ENCODE measurements at places on chromosomes 2 and 18.

DNA sequence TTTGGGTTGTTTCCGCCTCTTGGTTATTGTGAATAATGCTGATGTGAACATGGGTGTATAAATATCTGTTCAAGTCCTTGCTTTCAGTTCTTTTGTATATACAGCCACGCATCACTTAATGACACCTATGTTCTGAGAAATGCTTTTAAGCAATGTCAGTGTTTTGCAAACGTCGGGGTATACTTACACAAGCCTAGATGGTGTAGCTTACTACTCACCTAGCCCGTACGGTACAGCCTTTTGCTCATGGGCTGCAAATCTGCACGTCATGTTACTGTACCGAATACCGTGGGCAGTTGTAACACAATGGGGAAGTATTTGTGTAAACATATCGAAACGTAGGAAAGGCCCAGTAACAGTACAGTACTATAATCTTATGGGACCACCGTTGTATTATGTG lies 12.4 kb downstream of the RALB start:
- DNase-seq, result no peak

DNA sequence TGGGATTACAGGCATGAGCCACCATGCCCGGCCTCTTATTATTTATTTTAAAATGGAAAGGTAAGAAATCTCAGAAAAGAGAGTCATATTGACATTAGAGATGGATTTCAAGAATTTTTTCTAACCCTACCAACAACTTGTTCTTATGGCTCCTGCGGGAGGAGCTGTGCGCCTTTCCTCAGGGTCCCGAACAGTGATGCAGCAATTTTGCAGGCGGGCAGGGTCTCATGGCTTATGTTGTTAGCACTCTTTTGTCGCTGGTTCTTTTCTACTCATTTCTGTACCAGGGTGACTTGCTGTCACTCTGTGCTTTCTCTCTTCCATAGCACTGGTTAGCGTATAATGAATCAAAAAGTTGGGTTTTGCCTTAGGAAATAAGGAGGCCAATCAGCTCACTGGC lies 148.8 kb upstream of the DLGAP1 start:
- DNase-seq, result no peak

GRCh38 chr2:73987109-73987947 lies 2.6 kb downstream of the TET3 start:
- no peak for DNase-seq

DNA sequence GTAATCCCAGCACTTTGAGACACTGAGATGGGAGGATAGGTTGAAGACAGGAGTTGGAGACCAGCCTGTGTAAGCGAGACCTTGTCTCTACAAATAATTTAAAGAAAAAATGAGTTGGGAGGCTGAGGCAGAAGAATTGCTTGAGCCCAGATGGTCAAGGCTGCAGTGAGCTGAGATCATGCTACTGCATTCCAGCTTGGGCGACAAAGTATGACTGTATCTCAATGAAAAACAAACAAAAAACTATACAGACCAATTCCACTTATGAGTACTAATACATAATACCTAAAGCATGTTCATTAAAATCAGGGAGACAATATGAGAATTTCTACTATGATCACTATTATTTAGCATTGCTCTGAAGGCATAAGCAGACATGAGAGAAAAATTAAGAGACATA lies 12.6 kb downstream of the RNF149 start:
- no peak for DNase-seq

- DNase-seq, result no peak
Measured at GRCh38 chr2:207901829-207902228, 123.5 kb downstream of the PLEKHM3 start.

GRCh38 chr2:231795525-231796327 lies 9.5 kb downstream of the COPS7B start:
- no peak for DNase-seq

DNA sequence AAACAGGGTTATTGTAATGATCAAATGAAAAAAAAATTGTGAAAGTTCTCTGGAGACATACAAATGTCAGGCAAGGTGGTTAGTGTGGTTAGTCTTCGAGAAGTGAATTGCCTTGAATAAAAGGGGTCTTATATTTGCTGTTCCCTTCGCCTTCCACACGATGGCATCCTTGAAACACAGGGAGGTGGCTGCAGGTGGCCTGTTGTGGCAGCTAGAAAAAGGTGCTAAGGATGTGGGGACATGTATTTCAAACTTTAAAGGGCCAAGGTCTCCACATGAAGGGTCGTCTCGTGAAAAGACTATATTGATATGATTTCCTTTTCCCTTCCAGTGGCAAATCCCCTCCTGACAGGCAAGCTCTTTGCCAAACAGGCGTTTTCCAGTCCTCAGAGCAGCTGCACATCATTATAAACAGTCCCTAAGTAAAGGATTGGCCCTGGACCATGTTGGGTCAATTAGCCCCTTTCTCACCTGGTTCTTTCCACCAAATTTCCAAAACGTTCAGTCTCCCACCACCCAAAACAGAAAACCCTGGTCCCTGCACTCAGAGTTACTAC lies 68.5 kb downstream of the COPS8 start:
- peak; percentile 33 for DNase-seq

- no peak for DNase-seq
Measured at GRCh38 chr18:21598726-21599584, 1.5 kb downstream of the ESCO1 start.

DNA sequence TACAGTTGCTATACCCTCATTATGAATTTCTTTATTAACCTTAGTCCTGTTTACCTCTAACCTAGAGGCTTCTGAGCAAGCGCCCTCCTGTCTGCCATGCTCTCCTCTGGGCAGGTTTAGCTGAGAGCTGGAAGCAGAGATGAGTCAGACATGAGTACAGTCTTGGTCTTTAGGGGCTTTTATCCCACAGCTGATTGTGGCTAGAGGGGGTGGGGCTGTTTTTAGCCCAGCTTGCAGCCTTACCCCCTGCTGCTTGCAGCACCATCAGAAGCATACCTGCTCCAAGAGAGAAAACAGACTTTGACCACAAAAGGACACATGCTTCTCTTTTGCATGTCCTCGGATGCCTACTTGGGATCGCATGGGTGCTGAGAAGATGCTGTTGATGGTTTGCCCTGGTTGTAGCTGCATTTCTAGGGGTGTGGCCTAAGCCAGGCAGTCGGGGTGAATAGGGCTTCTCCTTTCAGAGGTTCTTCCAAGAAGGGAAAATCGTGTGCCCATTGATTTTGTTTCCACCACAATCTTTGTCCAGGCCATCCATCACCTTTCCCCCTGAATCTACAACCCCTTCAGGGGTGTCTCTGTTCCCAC lies 115.0 kb upstream of the LGALSL start:
- no peak for DNase-seq

- DNase-seq, result no peak
Measured at GRCh38 chr18:22349317-22349898, 68.3 kb downstream of the CTAGE1 start.

DNA sequence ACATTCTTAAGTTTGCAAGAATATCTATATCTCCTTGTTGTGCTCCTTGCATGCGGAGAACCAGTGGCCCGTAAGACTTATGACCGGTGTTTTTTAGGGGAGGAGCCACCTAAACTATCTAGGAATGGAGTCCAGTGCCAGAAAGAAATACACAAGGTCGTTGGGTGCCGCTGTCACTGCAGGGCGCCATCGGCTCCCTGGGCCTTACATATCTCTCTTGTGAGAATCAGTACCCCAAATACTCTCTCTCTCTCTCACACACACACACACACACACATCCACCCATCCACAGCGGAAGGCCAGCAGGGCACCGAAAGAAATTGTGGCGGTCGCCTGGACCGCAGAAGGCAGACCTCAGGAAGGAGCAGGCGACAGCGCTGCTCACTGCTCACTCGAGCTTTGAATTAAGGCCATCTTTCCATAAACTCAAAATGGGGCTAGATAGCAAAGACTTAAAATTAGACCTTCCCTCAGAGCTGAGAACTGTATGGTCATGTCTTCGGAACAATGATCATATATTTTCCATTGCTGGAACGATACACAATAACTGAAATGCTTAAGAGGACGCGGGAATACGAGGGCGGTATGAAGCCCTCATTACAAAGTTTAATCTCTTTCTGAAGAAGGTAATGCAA lies 10.4 kb downstream of the NR4A2 start:
- no peak for DNase-seq

DNA sequence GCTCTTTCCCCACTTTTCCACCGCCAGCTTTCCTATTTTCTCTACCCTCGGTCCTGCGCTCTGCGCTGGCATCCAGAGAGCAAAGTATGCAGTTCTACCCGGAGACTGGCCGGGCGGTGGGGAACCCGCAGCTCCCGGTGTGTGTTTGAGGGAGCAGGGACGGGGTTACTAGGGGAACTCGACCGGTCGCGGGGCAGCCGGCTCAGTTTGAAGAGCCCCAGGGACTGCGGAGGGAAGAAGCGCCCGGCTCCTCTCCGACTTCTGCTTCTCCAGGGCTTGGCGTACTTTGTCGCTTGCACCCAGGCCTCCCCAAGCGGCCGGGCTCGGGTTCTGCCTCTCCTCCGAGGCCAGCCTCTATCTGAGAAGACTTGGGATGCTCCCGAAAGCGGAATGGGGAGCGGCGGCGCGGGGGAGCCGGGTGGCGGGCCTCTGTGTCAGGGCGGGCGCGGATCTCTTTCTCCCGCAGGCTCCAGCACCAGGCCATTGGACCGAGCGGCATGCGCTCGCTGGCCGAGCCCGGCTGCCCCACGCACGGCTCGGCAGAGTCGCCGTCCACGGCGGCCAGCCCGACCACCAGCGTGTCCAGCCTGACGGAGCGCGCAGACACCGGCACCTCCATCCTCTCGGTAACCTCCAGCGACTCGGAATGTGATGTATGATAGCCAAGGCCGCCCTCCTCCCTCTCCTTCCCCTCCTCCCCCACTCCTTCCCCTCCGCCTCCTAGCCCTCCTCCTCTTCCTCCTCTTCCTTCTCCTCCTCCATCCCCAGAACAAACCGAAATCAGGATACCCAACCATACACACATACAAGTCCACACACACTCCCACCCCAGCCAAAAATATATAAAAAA lies 2.8 kb downstream of the SIX3 start:
- DNase-seq, result no peak

GRCh38 chr18:54035927-54036326 lies 188.5 kb downstream of the MBD2 start:
- DNase-seq, result no peak

DNA sequence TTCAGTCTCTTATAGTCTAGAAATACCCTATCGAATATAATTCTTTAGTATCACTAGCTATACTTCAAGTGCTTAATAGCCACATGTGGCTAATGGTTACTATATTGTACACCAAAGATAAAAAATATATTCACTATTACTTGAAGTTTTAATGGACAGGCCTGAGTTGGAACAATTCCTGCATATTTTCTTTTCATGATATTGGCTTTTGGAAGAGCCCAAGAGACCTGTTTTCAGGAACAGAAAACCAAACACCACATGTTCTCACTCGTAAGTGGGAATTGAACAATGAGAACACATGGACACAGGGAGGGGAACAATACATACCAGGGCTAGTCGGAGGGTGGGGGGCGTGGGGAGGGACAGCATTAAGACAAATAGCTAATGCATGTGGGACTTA lies 334.4 kb upstream of the TRIB2 start:
- DNase-seq, result no peak

GRCh38 chr2:21822505-21822904 lies 698.7 kb downstream of the TDRD15 start:
- no peak for DNase-seq

DNA sequence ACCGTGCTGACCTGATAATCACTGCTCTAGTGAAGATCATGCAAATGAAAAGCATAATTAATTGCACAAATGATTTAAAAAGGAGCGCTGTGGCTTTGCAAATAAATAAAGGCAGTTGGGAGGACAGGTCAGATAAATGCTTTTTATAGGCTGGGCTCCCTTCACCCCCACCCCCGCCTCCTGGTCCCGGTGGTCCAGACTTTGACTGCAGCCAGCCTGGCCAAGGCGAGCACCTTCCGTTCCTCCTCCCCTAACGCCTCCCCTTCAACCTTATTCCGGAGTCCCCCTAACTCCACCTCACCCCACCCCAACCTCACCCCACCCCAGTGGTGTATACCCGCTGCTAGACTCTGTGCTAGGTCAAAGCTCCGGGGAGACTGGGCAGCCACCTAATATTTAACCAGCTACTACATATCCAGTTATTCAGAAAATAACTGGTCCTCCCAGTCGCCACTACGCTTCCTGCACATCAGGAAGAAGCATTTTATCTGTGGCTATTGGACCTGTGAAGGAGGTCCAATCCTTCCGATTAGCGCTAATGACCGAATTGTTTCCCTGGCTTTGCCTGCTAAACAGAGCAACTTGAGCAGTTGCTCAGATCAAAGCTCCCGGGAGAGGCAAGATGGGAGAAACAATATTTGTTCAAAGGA lies 3.7 kb upstream of the SP9 start:
- DNase-seq, result no peak

DNA sequence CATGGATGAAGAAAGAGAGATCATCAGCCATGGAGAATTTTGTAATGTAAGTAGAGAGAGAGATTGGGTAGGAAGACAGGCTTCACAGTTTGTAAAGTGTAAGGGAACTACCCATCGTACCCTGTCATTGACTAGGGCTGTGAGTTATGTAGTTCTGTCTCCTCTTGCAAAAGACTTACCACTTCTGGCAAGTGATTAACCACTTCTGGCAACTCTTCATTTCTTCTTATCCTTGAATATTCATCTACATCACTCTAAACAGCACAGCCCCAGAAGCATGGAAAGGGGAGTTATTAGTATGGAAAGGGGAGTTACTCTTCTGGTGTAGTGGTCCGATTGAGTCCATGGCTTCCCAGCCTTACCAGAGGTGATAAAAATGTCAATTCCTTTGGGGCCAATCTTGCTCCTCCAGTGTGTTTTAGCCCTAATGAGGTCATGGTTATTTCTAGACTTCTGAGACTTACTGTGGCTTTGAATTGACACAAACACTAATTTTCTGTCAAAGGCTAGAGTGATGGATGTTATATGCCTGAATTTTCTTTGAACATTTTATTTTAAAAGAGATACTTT lies 52.0 kb downstream of the STAT1 start:
- DNase-seq, result no peak

- DNase-seq, result no peak
Measured at GRCh38 chr2:139031722-139032121, 251.5 kb upstream of the NXPH2 start.

- no peak for DNase-seq
Measured at GRCh38 chr2:71640489-71640888, 187.1 kb downstream of the DYSF start.

DNA sequence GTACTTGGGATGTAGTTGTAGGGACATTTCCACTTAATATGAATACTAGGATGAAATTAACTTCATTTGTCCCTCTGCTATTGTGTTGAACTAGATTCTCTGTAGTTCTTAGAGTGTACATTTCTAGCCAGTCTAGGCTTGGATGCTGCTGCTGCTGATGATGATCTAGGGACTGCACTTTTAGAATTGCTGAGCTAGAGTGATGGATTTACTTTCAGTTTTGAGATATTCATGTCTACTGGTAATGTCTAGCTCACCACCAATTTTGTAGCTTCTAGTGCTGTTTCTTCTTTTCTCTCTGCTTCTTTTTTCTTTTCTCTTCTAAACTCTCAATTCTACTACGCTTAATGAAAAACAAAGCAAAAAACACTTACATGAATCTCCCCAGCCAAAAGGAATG lies 49.4 kb downstream of the MRPS9 start:
- DNase-seq, result no peak
